SK-N-SH treated with all-trans-retinoic acid at 6 μM for 48 hours (cell line): ENCODE measurements at places on chromosomes 13 and 19.

DNA sequence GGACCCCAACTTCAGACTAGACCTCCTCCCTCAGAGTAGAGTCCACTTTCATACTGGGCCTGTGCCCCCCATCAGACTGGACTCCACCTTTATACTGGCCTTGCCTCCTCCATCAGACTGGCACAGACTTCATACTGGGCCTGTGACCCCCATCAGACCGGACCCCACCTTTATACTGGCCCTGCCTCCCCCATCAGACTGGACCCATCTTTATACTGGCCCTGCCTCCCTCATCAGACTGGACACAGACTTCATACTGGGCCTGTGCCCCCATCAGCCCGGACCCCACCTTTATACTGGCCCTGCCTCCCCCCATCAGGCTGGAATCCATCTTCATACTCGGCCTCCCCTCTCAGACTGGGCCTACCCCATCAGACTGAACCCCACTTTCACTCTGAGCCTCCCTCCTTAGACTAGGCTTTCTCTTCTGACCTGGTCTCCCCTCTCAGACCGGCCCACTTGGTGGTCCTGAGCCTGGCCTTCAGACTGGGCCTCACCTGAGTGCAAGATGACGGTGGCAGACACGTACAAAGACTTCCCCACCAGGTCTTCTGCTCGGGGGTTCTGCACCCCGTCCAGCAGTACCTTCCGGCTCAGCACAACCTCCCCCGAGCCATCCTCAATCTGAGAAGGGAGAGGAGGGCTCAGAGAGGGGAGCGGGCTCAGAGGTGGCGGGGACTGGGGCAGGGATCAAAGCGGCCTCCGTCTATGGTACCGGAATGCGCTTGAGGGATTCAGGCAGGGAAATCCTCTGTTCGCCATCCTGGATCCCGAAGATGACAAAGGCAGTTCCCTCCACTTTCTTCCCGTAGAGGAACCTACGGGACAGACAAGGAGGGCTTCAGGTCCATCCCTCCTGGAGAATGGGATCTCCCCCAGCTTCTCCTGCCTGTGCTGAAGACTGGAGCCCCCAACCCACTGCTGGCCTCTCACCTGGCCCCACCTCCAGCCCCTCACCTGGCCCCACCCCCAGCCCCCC, 7.5 kb downstream of the C3 start:
- ATAC-seq, result no peak

- ATAC-seq, result peak; percentile 53
These were observed 1.5 kb upstream of the TRPC4 start for GRCh38 chr13:37870895-37871550.

GRCh38 chr13:49993111-49993510, 3.7 kb upstream of the TRIM13 start:
- ATAC-seq, result no peak

DNA sequence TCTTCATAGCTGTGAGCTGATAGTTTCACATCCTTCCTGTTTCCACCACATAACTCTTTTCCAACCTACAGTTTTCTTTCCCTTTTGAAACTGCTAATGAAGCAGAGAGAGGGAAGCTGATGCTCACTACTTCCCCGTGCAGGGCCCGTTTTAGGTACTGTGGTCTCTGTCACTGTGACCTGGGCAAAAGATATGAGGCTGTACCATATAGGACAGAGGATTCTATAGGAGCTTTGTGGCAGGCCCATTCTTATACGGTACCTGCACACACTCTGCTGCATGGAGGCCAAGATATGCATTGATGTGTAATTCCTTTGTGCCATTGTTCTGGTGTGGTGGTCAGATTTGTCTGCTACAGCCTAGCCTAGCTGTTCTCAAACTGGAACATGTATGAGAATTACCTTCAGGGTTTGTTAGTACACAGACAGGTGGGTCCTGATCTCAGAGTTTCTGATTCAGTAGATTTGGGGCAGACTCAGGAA, 577.3 kb downstream of the LMO7 start:
- ATAC-seq, result no peak

DNA sequence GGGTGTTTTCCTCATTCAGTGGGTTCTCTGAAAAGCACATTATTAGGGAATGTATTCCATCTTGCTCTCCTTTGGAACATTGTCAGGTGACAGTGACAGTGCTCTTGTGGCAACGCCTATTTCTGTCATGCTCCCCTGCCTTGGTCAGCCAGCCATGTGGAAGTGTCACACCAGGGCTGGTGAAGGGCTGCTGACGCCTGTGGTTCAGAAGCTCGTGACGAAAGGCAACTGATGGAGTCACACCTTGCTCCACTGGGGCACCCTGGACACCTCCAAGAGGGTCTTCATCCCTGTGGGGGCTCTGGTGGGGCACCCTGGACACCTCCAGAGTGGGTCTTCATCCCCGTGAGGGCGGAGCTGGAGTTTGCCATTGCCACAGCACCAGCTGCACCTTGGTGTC, 68.9 kb upstream of the GPR183 start:
- ATAC-seq, result no peak
